ENCODE measurements at places on chromosomes 11 and 22.

GRCh38 chr11:102007567-102008437, 39.4 kb upstream of the CFAP300 start:
- peak; percentile 21 for DNase-seq

DNA sequence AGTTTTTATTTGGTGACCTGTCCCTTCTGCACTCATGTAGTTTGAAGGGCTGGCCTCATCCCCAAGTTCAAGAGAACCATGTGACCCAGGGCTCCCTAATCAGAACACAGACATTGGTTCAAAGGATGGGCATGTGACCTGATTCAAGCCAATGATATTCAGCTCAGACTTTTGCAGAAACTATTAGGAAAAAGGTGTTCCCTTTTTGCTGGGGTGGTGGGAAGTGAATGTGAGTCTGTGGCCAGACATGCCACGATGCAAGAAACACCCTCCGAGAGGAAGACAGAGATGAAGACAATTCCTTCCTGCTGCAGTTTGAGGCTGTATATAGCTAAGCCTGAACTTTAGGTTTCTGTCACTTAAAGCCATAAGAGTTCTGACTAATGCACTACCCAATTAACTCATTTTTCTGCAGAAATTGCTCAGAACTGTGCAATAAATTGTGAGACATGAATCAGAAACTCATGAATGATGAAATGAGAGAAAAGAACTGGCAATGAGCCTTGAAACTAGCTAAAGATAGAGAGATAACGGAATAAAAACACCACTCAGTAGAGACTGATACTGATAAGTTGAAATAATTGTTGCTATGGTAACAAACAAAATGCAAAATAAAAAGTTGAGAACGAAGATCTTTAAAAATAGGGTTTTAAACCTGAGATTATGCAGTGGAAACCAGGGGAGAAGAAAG, 9.2 kb upstream of the MAPK1 start:
- DNase-seq: peak; percentile 25

- DNase-seq: no peak
Observed at GRCh38 chr22:33688903-33689302, 231.4 kb downstream of the LARGE1 start.

DNA sequence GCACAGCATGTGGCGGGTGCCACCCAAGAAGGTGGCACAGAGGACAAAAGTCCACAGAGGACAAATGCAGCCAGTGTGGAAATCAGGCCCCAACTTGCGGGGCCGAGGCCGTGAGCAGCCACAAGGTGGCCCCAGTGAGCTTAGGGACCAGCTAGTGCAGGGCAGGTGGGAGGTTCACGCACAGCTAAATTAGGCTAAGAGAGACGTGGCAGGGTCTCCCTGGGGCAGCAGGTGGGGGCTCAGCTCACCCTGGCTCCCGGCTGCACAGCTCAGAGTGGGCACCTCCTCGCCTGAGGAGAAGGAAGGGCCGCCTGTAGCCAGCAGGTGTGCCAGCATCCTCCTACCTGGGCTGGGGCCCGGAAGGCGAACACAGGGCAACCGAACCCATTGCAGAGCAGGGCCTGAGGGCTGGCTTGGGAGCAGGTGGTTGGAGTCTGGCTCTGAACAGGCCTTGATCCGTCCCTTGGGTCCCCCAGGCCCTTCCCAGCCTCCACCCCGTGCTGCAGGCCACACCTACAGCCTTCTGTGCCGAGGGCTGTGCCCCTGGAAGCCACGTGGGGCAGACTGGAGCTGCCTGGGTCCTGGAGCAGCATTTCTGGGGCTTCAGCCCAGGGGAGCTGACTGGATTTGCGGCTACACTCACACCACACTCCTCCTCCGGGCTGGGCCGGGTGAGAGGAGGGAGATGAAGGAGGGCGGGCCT, 26.1 kb upstream of the CELSR1 start:
- DNase-seq: peak; percentile 82

DNA sequence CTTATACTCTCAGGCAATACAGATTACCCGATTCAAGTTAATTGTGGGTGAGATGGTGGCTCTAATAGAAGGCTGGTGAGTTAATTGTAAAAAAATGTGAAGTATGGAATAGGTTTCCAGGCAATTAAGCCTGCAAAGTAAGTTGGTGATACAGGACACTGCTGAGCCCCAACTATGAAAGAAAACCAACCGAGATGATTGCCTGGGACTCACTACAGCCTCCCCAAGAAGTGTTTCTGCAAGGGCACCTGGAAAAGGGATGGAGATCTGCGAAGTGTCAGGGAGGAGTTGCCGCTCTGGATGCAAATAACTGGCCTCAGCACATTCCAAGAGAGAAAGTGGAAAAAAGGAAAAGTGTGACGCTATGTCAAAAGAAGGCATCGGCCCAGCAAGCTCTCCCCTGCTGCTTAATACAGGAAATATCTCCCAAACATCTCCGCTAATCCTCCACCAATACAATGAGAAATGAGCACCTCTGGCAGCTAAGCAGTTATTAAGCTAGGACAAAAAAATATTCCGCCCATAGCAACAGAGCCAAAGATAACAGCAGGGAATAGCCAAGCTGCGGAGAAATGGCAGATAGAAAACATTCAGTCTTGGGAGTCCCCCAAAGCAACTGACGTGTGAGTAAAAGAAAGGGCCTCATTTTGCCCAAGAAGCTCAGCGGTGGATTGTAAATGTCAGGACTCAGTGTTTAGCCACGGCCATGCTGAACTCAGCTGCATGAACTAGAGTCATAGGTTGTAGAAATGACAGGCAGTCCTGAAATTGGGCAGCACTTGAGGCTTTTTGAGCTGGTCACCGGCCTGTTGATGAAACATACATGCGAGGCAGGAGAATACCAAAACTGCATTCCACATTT, 133.7 kb downstream of the SNX19 start:
- DNase-seq: peak; percentile 59

- no peak for DNase-seq
Observed at GRCh38 chr11:13042873-13043342, 33.8 kb downstream of the RASSF10 start.

GRCh38 chr22:20819471-20819870, 39.1 kb downstream of the PI4KA start:
- no peak for DNase-seq
